ENCODE measurements at places on chromosomes 5 and 9.

- no peak for DNase-seq
These were observed 77.8 kb downstream of the COL15A1 start for GRCh38 chr9:99021512-99021911.

- no peak for DNase-seq
These were observed 70.7 kb upstream of the IL33 start for GRCh38 chr9:6144947-6145346.

DNA sequence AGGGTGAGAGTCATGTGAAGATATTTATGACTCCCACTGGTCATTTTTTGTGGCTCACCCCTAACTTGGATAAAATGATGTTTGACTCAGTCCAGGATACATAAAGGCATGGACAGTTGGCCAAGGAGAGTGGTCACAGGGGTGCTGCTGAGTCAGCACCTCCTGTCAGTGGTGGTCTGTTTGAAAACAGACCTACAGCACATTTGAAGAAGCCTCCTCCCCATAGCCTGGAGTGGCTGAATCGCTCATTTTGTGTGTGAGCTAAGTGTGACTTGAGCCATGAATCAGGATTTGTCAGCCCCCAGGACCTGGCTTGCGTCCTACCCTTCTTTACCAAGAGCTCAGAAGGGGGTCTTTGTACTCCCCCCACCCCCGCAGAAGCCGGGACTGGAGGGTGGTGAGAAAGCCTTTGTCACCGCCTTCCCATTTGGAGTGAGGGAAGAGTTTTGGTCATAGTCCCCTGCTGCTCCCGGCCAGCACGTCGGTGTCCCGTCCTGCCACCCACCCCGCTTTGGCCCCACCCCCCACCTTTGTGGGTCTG, 35.6 kb downstream of the TRIO start:
- no peak for DNase-seq

GRCh38 chr5:107426209-107426608, 244.5 kb downstream of the EFNA5 start:
- no peak for DNase-seq

GRCh38 chr5:157059093-157059539, at the start of gene HAVCR1:
HAVCR1 (minus strand) TSS chr5:157059116; CDS start chr5:157057943, 1,173 bp downstream.
- no peak for DNase-seq

All from Karpas-422 (cell line).